ENCODE measurements at places on chromosomes 4 and X.
A peak's percentile ranks its signal among the peaks of the same experiment; 100 is the strongest.

DNA sequence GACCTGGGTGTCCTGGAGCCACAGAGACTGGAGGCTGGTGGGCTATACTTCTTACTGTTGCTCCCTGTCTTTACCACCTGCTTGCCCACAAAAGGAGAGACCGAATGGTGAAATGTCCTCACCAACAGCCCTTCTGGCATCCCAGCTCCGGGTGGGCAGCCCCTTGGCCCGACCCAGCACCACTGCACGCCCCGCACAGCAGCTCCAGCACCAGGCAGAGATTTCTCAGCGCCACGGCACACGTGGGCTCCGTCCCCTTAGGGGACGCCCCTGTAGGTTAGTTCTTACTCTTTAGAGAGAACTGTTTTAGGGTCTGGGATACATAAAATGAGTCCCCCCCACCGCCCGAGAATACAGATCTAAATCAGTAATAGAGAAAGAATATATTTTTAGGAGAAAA is 158.4 kb upstream of the MAB21L2 start:
- DNase-seq: no peak

- DNase-seq: peak; percentile 23
These were observed 47.5 kb downstream of the PKD2 start for GRCh38 chr4:88054901-88055300.

DNA sequence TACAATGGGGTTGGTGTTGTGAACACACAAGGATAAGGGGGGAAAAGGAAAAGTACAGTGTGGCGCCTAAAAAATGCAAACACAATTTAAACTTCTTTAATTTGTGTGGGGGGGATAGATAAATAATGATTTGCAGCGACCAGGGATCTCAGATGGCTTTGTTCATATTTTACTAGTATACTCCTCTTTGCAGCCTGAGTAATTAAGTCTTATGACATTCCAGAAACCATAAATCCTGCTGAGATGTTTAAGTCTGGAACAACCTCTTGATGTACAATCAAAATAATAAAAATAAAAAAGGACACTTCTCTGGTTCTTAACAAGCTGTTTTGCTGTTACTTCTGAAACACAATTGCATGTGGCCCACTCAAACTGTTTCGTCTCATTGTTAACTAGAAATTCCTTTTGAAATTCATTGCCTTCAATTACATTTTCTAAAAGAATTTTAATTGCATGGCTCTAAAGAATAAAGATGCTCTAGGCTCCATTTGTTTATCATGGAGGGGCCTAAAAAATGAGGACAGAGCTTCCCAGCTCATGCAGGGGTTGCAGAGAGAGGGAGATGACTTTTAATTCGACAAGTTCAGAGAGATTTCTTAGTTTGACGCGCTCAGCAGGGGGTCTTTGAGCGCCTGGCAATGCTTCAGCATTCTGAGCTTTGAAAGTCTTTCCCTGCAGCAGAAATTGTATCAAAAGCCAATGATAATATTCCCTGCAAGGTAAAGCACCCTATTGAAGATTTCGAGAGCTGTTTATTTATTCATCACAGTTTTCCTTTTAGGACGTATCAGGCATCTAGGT is 892.4 kb upstream of the TENM3 start:
- no peak for DNase-seq

DNA sequence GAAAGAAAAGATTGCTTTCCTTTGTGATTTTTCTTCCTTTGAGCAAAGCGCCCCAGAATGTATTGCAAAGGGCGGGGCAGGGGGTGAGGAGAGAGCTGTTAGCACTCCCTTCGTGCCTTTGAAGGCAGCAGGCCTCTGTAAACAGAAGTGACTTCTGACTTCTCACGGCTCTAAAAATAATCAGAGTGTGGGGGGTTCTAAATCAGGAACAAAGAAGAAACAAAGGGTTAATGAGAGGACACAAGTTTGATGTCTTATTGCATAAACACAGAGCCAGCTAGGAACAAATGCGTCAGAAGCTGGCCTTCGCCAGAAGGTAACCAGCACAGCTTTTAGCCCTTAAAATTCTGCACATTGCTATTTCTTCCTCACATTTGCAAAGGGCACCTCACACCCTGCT is 626.2 kb downstream of the MID1IP1 start:
- DNase-seq: no peak

GRCh38 chrX:66994729-66995128 is 355.9 kb upstream of the EDA2R start:
- DNase-seq: no peak

GRCh38 chr4:183399126-183399522 is 45.3 kb upstream of the CDKN2AIP start:
- no peak for DNase-seq

DNA sequence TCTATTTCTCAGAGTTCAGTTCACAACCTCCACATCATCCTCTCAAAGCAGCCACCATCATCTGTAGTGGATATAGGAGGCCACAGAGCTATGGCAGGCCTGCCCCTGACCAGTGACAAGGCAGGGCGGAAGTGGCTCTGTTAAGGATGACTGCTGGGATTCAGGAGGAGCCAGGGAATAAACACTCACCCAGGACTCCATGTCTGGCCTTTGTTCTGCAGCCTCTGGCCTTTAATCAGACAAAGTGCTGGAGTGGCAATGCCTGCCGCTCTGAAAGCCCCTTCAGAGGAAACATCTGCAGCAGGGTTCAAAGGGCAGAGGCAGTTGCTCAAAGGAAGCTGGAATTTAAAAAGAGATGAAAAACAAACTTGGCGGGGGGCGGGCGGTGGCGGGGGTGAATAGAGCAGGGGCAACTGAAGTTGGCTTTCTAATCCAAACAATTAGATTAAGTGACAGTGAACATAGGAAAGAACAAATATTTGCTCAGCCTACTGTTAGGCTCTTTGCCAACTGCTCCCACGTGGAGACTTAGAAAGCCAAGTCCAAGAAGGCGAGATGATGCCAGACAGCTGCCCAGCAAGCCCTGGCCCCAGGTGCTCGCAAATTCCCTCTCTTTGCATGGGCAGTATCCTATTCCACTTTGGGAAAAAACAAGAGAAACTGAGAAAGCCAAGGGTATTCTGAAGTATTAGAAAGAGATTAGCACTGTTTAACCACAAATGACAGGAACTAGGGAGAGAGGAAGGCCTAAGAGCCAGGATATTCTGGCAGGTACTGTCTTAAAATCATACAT is 5.5 kb downstream of the MPP1 start:
- no peak for DNase-seq

DNA sequence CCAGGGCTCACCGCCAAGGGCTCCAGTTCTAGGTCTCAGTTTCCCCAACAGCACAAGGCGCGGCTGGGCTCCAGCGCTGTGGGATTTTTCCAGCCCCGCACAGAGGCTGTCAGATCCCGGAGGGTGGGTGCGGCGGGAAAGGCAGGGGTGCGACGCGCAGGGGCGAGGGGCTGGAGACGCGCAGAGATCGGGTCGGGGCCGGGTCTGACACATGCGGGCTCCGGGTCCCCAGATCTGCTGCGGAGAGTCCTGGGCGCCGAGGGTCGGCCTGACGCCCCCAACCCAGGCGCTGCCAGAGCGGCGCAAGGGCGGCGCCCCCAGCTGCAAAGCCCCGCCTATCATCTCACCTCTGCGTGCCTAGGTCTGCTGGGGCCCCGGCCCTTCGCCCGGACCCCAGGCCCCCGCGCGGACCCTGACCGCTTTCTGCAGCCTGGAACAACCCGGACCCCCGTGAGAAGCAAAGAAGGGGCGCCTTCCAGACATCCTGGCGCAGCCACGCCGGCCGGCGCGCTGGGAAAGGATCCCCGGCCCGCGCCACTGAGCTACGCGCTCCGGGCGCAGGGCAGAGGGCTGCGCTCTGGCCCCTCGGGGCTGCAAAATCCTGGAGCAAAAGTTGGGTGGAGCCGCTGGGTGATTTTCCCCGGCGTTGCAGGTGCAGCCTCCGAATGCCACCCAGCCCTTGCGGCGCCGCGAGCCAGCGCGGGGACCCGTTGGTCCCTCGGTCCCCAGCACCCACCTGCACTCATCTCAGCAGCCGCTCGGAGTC is 486 bp downstream of the ABLIM2 start:
- DNase-seq: no peak

GRCh38 chrX:97629597-97629985 is 745.9 kb downstream of the RPA4 start:
- no peak for DNase-seq

DNA sequence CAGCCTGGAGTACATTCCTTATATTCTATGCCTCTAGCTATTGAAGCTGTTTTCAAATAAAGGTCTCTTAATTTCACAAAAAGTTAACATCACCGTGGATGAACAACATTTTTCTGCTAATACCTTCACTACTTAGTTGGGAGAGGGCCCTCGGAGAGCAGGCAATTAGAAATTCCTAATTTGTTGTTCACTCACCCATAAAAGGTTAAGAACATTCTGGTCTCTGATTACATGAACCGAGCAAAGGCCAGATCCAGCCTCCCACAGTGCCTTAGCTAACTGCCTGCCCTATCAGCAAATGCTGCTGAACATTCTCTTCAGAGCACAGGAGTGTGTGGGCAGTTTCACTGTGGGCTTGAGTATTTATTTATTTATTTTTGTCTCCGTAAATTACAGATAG is 36.0 kb upstream of the TTC29 start:
- DNase-seq: no peak

DNA sequence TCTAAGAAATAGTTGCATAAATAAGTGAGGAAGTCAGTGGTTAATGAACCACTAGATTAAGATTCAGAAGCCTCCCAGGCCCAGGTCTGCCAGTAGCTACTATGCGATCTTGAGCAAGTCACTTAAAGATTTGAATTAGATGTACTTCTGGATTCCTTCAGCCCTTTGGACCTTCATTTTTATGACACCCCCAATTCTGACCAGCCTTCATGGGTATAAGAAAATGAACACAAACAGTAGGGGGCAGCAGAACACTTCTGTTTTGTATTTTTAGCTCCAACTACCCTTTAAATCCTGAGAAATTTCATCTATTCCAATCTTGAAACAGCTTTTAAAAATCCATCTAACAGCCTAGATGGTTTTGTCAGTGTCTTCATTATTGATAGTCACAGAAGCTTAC is 19.0 kb downstream of the TMEM47 start:
- no peak for DNase-seq

DNA sequence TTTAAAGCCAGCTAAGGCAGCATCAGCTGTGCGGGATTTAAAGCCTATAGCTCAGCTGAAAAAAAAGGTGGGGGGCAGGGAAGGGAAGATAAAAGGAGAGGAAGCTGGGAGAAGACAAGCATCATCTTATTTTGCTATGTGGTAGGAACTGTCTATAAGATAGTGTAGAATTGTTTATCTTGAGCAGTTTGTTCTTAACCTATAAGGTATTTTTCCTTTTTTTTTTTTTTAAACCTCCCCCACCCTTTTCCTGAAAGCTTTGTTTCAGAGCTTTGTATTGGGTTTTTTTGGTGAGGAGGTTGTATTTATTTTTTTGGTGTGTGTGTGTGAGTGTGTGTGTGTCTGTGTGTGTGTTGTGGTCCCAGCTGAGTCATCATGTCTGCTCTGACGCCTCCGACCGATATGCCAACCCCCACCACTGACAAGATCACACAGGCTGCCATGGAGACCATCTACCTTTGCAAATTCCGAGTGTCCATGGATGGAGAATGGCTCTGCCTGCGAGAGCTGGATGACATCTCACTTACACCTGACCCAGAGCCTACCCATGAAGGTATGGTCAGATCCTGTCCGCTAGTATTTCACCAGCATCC is 531 bp downstream of the RUFY3 start:
- DNase-seq: no peak

- no peak for DNase-seq
These were observed 21.4 kb downstream of the MAGEB17 start for GRCh38 chrX:16188687-16189086.

GRCh38 chr4:156654410-156654809 is 317.2 kb downstream of the PDGFC start:
- no peak for DNase-seq

DNA sequence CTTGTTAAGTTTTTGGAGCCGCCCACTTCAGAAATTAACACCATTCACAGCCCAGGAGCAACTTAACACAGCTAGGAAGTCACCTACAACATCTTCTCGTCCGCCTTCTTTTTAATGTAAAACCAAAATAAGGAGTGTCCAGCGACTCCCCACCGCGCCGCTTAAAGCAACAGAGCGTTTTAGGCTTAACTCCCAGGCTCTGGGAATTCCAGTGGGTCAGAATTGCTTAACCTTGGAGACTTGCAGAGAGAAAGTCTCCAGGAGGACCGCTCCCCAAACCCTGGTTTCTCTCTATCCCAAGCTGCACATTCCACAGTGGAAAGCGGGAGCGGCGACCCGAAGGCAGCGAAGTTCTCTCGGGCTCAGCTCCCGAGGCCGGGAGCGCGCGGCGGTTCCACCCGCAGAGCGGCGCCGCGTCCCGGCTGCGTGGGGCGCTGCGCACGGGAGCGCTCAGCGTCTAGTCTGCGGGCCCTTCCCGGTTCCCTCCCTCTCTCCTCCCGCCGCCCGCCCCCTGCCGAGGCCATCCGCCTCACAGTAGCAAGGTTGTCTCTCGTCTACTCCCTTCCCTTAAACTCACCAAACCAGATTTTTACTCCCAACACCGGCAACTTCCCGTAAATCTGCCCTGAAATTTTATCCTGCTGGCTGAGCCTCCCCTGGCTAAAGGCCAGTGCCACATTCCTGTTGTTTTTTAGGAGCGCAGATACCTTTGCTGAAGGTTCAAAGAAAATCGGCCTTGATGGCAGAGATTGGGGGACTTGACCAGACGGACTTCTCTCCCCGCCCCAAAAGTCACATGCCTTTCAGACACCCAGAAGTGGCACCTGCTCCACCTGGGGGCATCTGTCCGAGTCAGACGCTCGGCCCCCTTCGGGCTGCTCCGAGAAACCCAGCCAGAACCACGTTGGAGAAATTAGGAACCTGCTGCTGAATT is at the start of gene RBM47:
Gene RBM47, minus strand, starts transcription at position 464 of the 934 bp plus-strand sequence. CDS start 190,971 bp downstream, outside the sequence.
- peak; percentile 50 for DNase-seq

DNA sequence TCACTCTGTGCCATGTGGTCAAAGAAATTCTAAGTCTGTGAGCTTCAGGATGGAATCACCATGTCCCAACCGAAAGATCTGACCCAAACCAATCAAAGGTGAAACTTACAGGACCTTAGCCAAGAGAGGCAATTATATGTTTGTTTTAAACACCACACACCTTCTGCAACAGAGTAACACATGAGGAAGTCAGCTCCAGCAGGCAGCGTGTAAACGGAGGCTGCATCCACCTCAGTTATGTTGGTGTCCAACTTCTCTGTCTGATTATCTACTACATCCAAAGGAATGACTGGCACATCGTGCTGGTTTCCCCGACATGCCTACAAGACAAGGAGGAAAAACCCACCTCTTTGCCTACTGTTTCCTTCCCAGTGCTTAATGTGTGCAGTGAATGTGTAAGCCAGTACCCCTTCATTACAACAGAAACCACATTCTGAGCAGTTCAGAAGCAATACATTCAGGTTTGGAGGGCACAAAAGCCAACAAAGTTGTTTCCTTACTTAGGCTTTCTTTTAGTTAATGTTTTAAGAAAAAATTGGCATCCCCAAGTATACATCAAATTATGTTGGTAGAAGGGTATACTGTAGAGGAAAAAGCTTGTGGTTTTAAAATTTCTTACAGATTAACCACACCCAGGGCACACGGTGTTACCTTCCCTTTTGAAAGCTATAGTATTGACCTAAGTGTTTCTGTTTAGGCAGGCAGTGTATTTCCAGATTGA is 12.4 kb downstream of the CASP6 start:
- DNase-seq: no peak

DNA sequence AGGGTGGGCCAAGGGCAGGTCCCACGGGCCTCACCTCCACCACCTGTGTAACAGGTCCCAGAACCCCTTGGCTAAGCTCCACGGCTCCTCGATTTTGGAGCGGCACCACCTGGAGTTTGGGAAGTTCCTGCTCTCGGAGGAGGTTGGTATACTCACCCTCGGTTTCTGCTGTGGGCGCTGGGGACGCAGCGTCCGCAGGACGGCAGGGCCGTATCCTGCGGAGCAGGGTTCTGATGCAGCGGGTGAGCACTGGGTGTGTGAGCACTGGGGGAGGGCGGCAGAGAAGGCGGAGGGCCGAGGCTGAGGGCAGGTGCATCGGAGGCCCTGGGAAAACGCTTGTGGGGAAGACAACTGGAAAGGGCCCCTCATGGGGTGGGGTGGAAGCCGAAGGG is 11.0 kb downstream of the ATP5ME start:
- no peak for DNase-seq
